NCI-H1092 (cell line): ENCODE measurements at places on chromosomes 7 and 10.

DNA sequence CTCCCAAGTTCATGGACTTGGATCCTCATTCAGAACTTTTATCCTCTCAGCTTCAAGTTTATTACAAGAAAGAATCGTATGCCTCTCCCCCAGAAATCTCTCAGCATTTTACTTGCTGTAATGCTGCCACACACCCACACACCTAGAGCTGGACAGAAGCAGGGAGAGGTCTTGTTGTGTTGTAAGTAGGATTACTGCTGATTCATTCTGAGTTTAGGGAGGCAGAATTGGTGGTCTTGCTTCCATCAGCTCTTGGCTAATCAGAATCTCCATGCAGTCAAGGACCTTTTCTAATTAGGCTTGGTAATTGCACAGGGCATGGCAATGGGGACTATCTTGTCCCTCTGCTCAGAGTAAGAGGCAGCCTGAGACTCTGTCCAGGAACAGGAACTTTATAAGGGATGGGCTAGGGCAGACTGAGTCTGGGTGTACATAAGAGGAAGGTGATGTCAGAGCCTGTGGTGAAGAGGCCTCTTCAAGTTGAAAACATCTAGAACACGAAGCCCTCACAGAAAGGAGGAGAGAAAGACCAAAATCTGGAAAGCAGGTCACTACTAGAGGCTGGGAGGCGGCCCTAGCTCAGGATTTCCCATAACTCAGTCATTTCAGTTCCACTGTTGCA is 7.0 kb upstream of the PTPRE start:
- no peak for DNase-seq

- no peak for DNase-seq
Observed at GRCh38 chr10:95356190-95356955, 65.6 kb upstream of the PDLIM1 start.

DNA sequence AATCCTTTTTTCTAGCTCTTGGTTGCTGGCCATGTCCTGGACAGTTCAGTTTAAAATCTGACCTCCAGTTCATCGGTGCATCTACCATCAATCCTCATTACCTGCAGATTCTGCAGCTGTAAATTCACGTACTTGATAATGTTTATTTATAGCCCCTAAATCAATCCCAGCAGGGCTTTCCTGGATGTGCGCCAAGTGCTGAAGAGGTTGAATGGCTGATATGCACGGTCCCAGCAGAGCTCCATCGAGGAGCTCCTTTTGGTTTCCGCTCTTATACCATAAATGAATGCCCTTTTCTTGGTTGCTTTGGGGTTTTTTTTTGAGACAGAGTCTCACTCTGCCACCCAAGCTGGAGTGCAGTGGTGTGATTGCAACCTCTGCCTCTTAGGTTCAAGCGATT is 91.2 kb upstream of the CCZ1B start:
- peak; percentile 41 for DNase-seq

GRCh38 chr7:75914169-75914654 is 743 bp upstream of the POR start:
- no peak for DNase-seq

- no peak for DNase-seq
Observed at GRCh38 chr7:111677848-111678247, 115.6 kb upstream of the IMMP2L start.

- no peak for DNase-seq
Observed at GRCh38 chr10:48691812-48692528, 7.3 kb downstream of the WDFY4 start.

- no peak for DNase-seq
Observed at GRCh38 chr10:109866168-109866994, 56.9 kb downstream of the XPNPEP1 start.

- no peak for DNase-seq
Observed at GRCh38 chr7:157430721-157431120, 93.9 kb downstream of the DNAJB6 start.

DNA sequence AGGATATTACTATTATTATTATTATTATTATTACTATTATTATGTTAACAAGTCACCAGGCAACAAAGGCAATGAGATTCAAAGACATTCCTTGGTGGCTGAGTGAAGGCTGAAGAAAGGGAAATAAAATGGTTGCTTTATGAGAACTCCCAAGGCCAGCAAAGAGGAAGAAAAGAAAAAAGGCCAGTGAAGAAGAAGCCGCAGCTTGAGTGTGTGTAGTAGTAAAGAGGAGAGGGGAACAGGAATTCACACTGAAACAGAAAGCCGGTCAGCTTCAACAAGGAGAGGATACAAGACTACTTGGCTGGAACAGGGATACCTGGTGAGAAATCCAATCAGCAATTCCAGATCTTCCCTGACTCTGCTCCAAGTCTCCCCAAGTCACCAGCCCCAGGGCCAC is 42.4 kb downstream of the PLXNA4 start:
- DNase-seq = no peak

- no peak for DNase-seq
Observed at GRCh38 chr10:48449501-48450232, 143.2 kb downstream of the MAPK8 start.

DNA sequence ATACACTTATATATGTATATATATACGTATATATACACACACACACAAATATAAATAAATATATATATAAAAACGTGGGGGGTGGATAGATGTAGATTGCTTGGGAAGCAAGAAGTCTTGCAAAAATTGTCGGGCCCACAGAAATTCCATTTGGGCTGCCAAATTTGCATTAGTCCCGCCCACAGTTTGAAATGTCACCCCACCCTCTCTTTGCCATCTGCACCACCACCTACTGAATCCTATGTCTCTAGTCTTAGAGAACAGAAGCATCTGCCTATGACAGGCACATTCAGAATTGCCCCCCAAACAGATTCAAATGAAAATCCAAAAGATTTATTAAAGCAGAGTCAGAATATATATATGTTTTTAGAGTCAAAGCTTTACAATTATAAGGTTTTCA is 25.6 kb upstream of the CACNA2D1 start:
- DNase-seq = no peak

- DNase-seq = no peak
Observed at GRCh38 chr7:141673346-141673745, 28.6 kb downstream of the DENND11 start.

DNA sequence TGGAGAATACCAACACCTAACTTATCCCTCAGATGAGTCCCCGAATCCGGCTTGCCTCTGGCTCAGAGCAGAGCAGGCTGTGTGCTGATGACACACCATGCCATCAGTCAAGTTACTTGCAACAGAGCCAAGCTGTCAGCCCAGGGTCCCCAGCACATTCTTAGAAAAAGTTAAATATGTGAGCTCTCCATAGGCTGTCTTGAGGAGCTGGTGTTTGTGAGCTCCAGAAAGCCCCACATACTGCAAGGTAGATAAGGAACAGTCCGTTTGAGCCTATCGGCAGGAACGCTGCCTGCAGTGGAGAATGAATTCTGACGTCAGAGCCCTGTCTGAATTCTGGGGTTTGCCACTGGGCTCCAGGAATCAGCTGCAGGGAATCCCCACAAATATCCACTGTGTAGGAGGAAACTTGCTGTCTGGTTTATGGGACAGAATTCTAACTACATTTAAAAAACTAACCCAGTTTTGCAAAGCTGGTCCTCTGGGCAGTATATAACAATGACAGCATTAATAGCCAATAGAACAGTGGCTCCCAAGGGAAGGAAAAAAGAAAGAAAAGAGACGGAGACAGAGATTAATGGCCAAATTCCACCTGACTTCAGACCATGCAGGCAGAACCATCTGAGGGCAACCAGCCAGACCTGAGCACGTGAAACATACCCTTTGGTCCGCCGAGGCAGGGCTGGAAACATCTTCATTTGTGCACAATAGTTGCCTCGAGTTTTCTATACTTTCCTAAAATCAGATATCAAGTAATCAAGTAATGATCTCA is 3.6 kb downstream of the SFXN4 start:
- DNase-seq = no peak

DNA sequence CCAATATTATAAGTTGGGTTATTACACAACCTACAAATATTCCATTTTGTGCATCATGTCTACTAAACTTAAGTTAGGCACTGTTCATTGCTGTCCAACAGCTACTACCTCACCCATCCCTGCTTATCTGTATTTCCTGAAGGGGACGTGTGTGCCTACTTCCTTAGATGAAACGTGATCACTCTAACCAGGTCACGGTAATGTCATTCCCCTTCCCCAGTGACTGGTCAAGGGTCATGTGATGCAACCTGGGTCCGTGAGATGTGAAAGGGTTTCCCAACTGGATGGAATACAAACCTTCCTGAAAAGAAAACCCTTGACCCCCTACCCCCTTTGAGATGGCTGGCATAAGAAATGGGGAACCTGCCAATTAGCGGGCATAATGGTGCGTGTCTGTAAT is 1.6 kb upstream of the NSMCE4A start:
- no peak for DNase-seq

GRCh38 chr7:23474829-23475575 is 4.7 kb upstream of the IGF2BP3 start:
- DNase-seq = peak; percentile 61

DNA sequence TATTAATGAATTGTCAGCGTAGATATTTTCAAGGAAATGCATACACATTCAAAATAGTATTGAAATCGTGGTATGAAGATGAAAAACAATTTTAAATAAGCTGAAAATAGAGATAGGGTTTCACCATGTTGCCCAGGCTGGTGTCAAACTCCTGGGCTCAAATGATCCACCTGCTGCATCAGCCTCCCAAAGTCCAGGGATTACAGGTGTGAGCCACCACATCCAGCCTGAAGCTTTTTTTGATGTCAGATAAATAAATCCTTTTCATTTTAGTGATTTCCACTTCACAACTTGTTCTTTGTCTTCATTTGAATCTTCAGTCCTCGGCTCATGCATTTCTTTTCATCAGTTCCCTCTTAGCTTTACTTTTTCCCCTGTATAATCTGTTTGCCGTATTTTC is 4.6 kb downstream of the CDK13 start:
- DNase-seq = no peak

- DNase-seq = no peak
Observed at GRCh38 chr7:124009321-124009720, 23.5 kb downstream of the TMEM229A start.

DNA sequence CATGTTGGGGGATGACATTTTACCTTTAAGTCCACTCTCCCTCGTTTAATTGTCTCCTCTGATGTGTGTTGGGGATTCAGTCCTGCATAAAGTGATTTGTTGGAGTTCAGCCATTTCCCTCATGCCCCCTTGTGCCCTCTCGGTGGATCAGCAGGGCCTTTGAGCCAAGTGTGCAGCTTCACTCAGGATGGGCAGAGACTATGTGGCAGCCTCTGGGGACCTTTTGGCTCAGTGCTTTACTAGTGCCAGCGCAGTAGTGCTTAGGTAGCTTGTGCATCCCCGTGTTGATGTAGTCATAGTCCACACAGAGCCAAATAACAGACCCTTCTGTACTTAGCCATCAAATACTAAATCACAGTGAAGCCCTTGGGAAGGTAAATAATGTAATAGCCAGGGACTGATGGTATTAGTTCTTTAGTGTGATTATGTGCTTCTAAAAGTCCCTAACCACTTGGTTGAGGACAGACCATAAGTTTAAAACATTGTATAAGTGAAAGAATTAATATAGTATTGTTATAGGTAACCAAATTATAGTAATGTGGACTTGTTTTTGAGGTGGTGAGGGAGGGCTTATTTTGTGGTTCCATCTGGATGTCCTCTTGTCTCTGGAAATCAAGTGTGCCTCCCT is 11.4 kb downstream of the BUB3 start:
- peak; percentile 28 for DNase-seq

- peak; percentile 29 for DNase-seq
Observed at GRCh38 chr7:104971290-104972071, 42.5 kb upstream of the KMT2E start.

DNA sequence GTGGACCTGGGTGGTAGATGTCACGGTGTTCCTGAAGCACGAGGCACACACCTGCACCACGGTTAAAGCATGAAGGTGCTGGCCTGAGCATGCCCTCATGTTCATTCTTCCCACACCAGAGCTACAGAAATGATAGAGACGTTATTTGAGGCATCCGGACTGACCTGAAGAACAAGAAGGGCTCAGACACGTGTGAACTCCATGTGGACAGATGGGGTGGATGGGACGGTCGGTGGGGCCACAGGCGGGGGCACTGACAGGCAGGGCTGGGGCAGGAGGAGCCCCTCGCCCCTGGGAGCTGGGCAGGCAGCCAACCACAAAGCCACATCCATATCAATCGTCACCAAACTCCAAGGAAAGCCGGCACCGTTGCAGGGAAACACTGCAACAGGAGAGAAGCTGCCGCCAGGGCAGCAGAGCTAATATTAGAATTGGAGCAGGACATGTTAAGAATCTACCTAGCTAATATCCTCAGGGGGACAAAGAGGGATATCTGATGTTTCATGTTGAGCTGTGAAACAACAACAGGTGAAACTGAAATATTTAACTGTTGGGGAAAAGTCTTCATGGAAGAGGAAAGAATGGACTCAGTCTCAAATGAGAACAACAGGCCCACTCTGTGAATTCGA is 37.8 kb upstream of the DIP2C start:
- DNase-seq = no peak

DNA sequence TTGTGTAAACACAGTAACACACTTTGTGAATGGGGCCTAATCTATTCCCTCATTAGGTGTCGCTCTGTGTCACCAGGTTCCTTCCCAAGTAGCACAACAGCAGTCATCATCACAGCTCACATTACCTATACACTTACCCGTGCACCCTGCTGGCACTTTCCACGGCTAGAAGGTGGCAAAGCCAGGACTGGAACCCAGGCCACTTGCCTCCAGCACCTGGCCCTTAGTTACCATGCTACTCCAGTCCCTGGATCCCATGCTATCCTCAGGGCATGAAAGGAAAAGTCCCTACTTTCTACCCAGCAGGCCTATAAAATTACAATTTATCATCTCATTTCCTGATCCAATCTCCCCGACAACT is 18.4 kb downstream of the SMURF1 start:
- DNase-seq = no peak

DNA sequence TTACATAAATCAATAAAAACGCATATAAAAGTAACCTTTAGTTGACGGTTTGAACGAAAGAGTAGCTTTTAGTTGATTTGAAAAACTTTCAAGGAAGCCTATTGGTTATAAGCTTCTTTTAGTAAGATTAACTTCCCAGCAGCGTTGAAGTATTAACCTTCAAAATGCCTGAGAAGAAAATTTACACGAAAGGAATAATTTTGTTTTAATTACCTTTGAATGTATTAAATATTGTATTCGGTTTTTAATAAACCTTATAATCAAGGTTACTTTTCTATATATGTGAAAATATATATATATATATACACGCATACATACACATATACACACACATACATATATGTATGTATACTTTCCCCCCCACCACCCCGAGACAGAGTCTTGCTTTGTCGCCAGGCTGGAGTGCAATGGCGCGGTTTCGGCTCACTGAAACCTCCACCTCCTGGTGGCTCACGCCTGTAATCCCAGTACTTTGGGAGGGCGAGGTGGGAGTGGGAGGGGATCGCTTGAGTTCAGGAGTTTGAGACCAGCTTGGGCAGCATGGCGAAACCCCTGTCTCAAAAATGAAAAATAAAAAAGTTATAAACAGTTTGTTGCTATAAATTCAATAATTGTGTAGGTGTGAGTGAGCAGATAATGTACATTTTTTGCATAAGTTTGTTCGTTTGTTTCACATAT is 57.6 kb upstream of the EZH2 start:
- DNase-seq = peak; percentile 80

- no peak for DNase-seq
Observed at GRCh38 chr7:30184791-30185487, 50.2 kb downstream of the MTURN start.

- peak; percentile 29 for DNase-seq
Observed at GRCh38 chr10:24854256-24854655, 98.2 kb downstream of the PRTFDC1 start.
